Tibial nerve (tissue), 4 donors: ENCODE measurements at places on chromosomes 2 and 18.
A peak's percentile ranks its signal among the peaks of the same experiment; 100 is the strongest.

GRCh38 chr2:141362311-141362710 is 768.5 kb downstream of the LRP1B start:
- no peak for DNase-seq

DNA sequence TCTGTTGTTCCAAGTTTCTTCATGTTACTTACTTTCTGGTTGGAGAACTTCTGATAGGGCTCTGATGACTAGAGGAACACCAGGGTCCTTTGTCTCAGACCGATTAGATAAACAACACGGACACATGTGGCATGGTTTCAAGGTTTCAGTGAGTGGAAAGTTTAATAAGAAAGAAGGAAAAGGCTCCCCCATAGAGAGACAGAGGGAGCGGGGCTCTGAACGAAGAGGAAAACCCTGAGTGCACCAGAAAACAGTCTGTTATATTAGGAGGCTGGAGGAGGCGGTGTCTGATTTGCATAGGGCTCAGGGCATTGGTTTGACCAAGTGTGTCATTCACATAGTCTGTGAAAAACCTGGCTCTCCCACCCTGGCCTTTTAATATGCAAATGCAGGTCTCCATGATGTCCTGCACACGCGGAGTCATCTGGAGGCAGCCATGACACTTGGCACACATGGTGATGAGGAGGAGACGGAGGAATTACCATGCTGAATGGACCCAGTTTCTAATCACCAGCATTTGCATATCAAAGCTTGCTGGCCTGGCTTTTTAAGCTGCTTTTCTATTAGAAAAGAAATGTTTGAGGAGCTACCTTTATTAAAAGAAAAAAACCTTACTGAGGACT is 94.2 kb downstream of the PTPN4 start:
- DNase-seq: no peak

- DNase-seq: no peak
These were observed 59.7 kb upstream of the KCNJ3 start for GRCh38 chr2:154638783-154639182.

DNA sequence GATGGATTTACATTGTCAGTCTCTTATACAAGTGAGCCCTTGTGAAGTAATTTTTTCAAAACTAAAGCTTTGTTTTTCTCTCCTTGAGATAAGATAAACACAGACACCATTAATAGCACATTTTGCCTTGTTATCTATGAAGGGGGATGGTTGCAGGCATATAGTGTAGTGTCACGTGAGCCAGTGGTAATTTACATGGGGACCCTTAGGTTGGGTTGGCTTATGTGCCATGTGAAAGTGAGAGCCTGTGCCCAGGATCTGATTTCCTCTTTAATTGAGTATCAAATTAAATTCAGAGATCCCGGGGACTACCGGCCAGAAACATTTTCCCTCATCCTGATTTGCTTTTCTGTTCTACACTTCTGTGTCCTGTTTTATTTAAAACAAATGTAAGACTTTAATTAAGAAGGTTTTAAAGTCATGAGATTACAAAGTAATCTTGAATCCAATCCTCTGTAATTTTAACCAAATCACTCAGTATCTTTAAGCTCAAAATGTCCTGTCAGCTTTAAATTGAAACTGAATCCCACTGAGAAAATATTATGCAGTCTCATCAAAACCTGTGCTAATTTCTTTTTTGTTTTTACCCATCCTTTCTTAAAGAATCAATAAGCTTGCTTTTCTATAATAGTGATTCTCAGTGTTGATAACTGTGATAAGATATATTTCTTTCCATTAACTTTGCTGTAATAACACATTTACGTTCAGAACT is 63.8 kb downstream of the PTPRM start:
- no peak for DNase-seq

DNA sequence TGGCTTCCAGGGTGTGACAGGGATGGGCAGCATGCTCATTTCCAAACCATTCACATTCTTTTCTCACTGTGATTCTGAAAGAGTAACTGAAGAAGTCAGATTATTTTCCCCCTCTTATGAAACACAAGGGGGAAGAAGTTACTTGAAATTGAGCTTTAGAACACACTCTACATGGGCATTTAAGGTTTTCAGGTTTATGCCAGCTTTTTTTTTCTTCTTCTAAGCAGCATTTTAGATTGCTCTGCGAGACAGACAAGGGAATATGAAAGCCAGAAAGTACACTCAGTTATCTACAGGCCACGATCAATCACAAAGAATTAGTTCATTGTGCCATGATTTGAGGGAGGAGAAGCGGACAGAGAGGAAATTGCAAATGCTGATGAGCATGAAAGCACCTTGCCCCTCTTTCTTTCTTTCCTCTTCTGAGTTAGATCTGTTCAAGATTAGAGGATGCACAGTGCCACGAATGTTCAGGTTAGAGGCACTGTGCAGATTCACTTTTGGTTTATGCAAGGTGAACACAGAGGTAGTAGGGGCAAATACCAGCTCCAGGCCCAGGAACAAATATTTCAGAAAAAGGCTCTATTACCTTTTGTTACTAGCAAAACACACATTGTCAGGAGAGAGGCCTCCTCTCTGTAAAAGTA is 49.2 kb downstream of the CXCR4 start:
- no peak for DNase-seq

- DNase-seq: no peak
These were observed 145.7 kb downstream of the CERS6 start for GRCh38 chr2:168601741-168602140.

DNA sequence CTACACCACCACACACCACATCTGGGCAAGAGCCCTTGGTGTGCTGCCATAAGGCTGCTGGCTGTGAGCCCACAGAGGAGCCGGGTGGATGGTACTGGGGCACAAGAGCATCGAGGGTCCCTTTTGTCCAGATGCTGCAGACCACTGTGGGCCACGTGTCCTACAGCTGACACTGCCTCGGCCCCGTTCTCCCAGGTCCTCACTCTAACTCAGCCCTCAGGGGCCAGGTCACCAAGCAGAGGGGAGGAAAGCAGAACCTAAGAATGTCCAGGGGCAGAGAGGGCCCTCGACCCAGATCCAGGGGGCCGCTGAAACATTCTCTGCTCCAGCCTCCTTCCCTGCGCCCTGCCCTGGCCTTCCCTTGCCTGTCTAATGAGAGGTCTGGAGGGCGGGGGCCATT is 91.7 kb upstream of the ASB18 start:
- no peak for DNase-seq

GRCh38 chr2:173555833-173556232 is 201.2 kb downstream of the CDCA7 start:
- DNase-seq: peak; percentile 32

DNA sequence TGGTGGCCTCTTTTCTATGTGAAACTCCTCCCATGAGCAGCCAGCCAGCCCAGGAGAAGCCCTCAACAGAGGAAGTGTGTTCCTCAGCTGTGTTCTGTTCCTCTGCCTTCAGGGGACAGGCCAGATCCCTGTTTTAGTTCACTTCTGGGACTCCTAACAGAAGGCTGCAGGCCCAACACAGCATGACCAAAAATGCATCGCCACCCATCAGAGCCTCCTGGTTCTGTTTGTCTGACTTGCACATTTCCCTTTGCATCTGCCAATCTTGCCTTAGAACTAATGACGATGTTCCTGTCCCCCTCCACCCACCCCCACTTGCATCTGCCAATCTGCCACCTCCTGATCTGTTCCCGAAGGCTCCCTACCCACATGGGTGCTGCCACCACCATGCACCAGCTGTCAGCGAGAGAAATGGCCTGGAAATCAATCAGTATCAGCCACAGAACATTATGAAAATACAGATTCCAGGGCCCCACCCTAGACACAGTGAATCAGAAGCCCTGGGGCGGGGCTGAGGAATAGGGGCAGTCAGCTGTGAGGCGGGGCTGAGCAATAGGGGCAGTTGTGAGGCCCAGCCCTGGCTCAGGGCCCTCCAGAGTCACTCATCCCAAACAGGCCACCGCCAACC is 51.0 kb downstream of the FAM168B start:
- DNase-seq: no peak

- no peak for DNase-seq
These were observed 3.1 kb upstream of the ABCB11 start for GRCh38 chr2:169034256-169034655.

- DNase-seq: no peak
These were observed 130.2 kb downstream of the MTCL1 start for GRCh38 chr18:8835521-8835953.

DNA sequence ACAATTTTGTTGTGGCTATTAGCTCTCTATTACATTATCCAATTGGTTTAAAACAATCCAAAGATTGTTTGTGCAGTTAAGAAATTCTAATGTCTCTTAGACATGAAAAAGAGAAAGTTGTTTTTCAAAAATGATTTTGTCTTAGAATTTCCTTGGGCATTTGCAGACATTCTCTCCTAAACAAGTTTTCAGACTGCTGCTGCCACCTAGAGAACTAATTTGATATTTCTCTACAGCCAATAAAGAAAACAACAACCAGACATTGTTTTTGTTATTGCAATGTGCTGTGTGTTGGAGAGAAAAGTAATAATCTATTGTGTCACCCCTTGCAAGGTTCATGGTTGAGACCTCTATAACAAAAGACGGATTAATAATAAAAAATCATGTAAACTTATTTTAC is 119.0 kb upstream of the SYT4 start:
- DNase-seq: no peak

- DNase-seq: no peak
These were observed 77.3 kb upstream of the KCNH7 start for GRCh38 chr2:162915858-162916257.

- no peak for DNase-seq
These were observed 388.0 kb upstream of the LRRTM4 start for GRCh38 chr2:77910136-77910535.

GRCh38 chr2:47015206-47015605 is 99.6 kb upstream of the MCFD2 start:
- DNase-seq: no peak

GRCh38 chr2:45237850-45238542 is 228.7 kb upstream of the SIX2 start:
- DNase-seq: no peak

GRCh38 chr2:177671662-177672061 is 279.1 kb downstream of the AGPS start:
- DNase-seq: no peak
